ENCODE measurements at places on chromosomes 12 and 14. TPM values are rescaled to one million over a fixed set of nuclear protein-coding genes. Genes with fewer than 3 reads are reported as not detected.

DNA sequence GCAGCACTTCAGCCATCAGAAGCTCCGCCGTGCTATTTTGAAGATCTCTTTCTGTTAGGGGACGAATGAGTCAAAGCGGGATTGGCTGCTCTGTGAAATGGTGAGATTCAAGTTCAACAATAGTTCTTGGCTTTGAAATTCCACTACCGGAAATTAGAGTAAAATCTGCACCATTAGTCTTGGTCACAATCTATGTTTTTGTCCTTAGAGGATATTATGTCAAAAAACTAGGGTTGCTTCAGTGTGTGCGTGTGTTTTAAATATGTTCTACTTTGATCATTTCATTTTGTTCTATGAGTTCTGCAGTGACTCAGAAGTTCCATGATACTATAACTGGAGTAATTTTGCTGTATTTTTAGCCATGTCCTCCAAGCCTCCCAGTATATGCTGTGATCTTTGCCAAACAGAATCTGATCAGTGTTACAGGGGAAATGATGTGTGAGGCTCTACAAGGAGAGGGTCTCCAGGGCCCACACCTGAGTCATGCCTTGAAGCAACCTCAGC is 22.6 kb downstream of the GPHB5 start:
- no peaks in the 10 kb centered on the region for H3K4me1 ChIP-seq
- no peak overlapping the region for H3K27ac ChIP-seq
- H3K4me3 ChIP-seq = no peak overlapping the region
- H3K36me3 ChIP-seq = no peaks in the 10 kb centered on the region
- no peak for DNase-seq

- no peak overlapping the region for H3K27ac ChIP-seq
- H3K36me3 ChIP-seq = no peaks in the 10 kb centered on the region
- DNase-seq = no peak
- no peak overlapping the region for H3K4me3 ChIP-seq
Measured at GRCh38 chr14:94833633-94834032, 63.7 kb upstream of the GSC start.

- no peak for DNase-seq
- no peaks in the 10 kb centered on the region for H3K36me3 ChIP-seq
- H3K4me3 ChIP-seq = no peak overlapping the region
- H3K27ac ChIP-seq = no peak overlapping the region
- H3K4me1 ChIP-seq = no peaks in the 10 kb centered on the region
Measured at GRCh38 chr12:130146176-130146931, 15.9 kb upstream of the FZD10 start.

DNA sequence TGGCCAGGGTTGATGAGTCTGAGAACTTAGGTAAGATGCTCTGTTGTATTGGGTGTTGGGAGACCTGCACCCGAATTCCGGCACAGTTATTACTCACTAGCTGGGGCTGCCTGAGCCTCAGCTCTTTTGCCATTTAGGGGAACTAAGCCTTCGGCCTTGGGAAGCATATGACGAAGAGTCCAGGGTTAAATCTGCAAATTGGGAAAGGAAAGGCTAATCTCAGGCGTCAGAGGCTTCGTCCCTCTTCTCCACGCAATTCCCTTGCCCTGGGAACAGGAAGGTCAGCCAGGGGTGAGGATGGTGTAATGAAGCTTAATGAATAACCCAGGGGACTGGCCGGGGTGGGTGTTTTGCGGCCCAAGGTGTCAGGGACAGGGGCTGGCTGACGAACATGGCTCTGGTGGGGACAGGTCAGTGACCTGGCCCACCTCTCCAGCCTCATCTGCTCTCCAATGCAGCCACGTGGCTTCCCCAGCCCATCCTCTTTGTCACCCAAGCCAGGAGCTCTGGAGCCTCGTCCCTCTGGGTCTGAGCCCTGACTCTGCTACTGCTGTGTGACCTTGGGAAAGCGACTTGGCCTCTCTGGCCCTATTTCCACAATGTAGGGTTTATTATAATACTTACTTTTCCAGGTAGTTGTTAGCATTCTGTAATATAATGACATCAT is 3.8 kb upstream of the SDSL start:
- DNase-seq = no peak
- no peaks in the 10 kb centered on the region for H3K27me3 ChIP-seq
- no peak overlapping the region for H3K27ac ChIP-seq
- peaks cover 5% of the 10 kb centered on the region for H3K4me1 ChIP-seq

DNA sequence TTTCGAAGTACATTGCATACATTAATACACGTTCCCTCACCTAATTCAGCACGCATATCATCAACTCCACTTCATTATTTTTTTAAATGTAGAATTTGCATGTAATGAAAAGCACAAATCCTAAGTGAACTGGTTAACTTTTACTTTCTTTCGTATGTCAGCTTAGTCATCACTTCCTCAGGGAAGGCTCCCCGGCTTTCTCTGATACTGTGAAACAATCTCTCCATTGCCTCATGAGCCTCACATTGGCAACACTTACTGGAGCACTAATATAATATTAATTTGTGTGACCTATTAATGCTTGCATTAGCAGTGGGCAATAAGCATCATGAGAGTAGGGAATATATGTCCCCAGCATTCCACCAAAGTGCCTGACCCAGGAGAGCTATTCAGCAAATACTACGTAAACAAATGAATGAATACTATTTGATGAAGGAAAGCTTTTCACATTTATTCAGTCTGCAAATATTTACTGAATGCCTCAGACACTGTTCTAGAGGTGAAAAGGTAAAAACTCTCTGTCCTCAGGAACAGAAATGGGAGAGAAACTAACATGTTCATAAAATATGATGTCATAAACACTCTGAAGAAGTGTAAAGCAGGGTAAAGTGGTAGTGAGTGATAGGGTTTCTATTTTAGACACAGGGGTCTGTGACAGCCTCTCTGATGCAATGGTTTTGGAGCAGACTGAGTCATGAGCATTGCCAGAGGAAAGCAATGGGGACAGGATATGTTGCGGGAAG is 327.5 kb upstream of the DIO2 start:
- H3K4me1 ChIP-seq = no peaks in the 10 kb centered on the region
- DNase-seq = no peak
- H3K27ac ChIP-seq = no peak overlapping the region
- H3K4me3 ChIP-seq = no peak overlapping the region
- no peaks in the 10 kb centered on the region for H3K36me3 ChIP-seq

GRCh38 chr12:57039016-57039798 is 10.7 kb downstream of the MYO1A start:
- H3K4me1 ChIP-seq = no peaks in the 10 kb centered on the region
- peaks cover 12% of the 10 kb centered on the region for H3K27me3 ChIP-seq
- no peak for DNase-seq

- no peaks in the 10 kb centered on the region for H3K27me3 ChIP-seq
- H3K36me3 ChIP-seq = no peaks in the 10 kb centered on the region
- H3K4me1 ChIP-seq = no peaks in the 10 kb centered on the region
- no peak overlapping the region for H3K27ac ChIP-seq
Measured at GRCh38 chr12:40253936-40254335, 29.1 kb downstream of the LRRK2 start.

The PPM1H gene
- total RNA-seq = 9.6 TPM

The PDE3A gene
- 0.13 TPM for total RNA-seq

The ATP2B1 gene
- 49.8 TPM for total RNA-seq

Measured in SJSA1 (cell line).